ENCODE measurements at places on chromosomes 4 and X.
A peak's percentile ranks its signal among the peaks of the same experiment; 100 is the strongest.

DNA sequence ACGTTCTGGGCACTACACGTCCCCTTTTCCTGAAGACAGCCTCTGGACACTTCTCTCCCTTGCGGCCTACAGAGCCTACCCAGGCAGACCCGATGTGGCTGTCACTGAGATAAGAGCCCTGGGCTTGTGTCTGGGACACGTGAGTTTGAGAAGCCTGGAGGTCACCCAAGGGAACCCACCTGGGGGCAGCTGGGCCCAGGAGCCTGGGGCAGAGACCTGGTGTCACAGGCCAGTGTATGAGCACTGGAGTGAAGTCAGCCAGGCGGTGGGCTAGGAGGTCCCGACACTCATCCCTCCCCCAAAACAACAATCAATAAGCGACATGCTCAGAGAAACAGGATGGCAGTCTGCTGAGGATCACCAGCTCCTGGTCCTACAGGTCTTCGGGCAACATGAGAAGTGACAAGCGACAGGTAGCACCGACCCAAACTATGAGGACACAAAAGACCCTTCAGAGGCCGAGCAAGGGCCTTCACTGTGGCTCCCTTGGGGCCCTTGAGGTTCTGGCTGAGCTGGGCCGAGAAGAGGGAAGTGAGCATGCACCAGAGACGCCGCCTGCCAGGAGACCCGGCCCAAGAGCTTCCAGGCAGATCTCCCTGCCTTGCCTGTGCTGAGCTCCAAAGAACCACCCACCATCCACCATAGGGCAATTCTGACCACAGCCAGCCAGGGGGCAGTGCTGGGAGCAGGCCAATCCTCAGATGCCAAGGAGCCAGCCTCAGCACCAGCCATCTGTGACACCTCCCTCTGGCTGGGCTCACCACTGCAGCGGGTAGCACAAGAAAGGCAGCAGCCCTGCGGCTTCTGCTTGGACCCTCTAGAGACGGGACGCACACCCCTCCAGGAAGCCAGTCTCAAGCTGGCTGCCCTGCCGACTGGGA is 11.0 kb upstream of the DUSP9 start:
- DNase-seq, result no peak

GRCh38 chr4:51859476-51860031 is 16.6 kb downstream of the DCUN1D4 start:
- peak; percentile 6 for DNase-seq

DNA sequence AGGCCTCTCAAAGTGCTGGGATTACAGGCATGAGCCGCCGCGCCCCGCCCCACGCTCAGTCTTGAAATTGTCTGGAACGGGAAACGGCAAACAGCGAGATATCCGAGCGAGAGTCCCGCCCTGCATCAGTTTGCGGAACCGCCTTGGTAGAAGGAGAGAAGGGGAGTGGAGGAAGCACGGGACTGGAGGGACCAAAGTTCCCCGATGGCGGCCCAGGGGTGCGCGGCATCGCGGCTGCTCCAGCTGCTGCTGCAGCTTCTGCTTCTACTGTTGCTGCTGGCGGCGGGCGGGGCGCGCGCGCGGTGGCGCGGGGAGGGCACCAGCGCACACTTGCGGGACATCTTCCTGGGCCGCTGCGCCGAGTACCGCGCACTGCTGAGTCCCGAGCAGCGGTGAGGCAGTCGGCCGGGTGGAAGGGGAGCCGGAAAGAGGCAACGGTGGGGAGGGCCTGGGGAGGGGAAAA is at the start of gene BST1:
BST1 (plus strand) TSS at position 125 of the 463 bp plus-strand sequence; CDS start at position 205, 80 bp downstream.
- DNase-seq, result no peak

DNA sequence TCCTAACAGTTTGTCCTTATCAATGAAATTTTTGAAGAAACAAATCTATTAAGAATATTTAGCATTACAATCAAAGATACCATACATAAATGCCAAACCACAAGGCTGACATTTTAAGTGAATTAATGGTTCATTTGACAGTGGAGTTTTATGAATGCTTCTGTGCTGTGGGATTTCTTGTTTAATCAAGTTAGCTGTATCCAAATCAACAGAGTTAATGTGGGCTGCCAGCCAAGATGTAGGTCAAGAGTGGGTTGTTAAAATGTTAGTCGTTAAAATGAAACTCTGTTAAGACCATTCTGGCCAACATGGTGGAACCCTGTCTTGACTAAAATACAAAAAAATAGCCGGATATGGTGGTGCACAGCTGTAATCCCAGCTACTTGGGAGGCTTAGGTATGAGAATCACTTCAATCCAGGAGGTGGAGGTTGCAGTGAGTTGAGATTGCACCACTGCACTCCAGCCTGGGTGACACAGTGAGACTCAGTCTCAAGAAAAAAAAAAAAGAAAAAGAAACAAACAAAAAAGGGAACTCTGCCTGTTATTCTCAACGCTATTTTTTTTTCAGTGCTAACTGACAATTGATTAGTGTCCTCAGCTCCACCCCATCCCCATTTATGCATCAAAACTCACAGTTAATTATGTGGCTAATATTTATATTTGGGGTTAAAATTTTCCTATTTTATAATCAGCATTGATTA is 20.2 kb downstream of the GPAT3 start:
- DNase-seq, result no peak

DNA sequence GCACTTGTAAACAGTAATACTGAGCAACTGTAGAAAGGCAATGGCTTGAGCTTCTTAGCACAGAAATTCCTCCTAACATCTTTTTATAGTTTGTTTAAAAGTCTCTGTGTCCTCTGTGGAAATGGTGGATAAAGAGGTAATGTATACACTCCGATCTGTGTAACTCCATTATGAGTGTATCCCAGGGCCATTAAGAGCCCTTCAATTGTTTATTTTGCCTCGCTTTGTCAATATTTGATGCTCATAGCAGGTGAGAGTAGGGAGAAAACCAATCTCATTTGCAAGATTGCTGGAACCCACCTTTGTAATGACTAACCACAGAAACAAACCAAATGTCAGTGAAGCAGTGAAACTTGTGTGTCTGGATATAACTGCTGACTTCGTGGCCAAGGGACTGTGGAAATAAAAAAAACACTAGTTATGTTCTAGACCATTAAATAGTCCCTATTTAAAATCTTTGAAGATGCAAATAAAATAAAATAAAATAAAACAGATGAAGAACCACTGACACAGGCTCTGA is 598.2 kb upstream of the BOD1L1 start:
- DNase-seq, result no peak

- DNase-seq, result no peak
These were observed 323.3 kb downstream of the DHX15 start for GRCh38 chr4:24260923-24261564.

- no peak for DNase-seq
These were observed 6.8 kb upstream of the MND1 start for GRCh38 chr4:153337686-153338085.

GRCh38 chr4:139241086-139241783 is 38.8 kb downstream of the MGARP start:
- no peak for DNase-seq

GRCh38 chrX:135432453-135432852 is 10.7 kb downstream of the SMIM10L2A start:
- no peak for DNase-seq

DNA sequence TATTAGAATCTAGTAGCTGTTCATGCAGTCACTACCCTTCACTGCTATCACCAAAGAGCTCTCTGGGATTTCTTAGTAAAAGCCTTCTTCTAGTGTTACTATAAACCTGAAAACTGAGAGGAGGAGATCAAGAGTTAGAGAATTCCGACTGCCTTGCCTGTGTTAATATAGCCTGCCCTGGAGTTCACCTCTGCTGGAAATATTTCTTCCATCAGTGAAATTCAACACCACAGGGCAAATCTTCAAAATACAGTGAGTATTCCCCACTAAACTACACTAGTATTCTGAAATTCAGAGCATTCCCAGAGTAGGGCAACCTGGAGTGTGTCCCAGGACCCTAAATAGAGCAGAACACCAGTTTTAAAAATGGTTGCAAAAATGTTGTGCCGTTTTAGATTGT is 301.1 kb downstream of the ARHGAP24 start:
- DNase-seq, result no peak

- DNase-seq, result no peak
These were observed 19.9 kb downstream of the MAGEB17 start for GRCh38 chrX:16187024-16187760.

GRCh38 chr4:102352781-102353180 is 7.5 kb upstream of the SLC39A8 start:
- no peak for DNase-seq

- no peak for DNase-seq
These were observed 18.2 kb upstream of the DDIT4L start for GRCh38 chr4:100208459-100208858.

DNA sequence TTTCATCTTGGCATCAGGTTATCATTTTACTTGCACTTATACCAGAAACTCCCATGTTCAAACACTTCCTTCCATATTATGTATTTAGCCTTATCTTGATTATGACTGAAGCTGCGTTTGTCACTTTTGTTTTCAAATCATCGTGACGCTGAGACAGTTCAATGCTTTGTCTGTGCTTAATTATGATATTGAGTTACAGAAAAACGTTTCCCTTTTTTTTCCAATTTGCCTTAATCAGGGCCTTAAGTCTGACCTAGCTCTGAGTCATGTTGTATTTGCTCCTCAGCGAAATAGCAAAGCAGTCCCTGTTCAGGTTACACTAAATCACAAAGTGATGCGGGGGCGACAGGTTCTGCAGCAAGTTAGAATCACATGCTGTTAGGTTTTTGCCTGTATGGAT is 254.7 kb downstream of the AFF2 start:
- no peak for DNase-seq

DNA sequence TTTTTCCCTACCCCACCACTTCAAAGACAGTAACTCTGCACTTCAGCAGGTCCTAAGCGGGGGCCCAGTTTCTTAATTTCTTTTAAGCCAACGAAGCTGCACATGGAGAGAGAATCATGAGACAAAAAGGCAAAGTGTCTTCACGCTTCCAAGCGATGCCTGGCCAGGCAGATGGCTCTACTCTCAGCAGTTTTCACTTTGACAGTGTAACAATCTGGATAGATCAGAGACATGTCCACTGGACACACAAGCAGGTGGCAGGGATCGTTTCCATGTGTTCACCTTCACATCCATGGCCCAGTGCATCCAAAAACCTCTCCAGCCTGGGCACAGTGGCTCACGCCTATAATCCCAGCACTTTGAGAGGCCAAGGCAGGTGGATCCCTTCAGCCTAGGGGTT is 27.8 kb downstream of the PPP2R2C start:
- DNase-seq, result no peak

GRCh38 chr4:152536545-152537182 is 772 bp upstream of the FBXW7 start:
- DNase-seq, result no peak

GRCh38 chr4:6937754-6938153 is 28.1 kb downstream of the TBC1D14 start:
- DNase-seq, result no peak

DNA sequence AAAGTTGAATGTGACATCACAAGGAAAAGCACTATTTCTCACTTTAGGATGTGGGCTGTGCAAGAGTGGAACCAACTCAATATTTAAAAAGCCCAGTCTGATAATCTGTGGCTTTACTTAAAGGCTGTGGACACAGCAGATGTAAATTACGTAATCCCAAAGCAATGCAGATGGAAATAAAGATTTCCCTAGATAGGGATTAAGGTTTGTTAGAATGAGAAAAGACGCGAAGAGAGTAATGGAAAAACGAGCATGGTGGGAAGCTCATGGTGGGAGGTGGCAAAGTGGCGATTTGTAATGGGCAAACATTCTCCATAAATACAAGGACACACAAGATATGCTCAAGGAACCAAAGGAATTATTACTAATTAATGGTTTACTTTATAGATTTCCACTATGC is 985.5 kb downstream of the FSTL5 start:
- DNase-seq, result no peak

DNA sequence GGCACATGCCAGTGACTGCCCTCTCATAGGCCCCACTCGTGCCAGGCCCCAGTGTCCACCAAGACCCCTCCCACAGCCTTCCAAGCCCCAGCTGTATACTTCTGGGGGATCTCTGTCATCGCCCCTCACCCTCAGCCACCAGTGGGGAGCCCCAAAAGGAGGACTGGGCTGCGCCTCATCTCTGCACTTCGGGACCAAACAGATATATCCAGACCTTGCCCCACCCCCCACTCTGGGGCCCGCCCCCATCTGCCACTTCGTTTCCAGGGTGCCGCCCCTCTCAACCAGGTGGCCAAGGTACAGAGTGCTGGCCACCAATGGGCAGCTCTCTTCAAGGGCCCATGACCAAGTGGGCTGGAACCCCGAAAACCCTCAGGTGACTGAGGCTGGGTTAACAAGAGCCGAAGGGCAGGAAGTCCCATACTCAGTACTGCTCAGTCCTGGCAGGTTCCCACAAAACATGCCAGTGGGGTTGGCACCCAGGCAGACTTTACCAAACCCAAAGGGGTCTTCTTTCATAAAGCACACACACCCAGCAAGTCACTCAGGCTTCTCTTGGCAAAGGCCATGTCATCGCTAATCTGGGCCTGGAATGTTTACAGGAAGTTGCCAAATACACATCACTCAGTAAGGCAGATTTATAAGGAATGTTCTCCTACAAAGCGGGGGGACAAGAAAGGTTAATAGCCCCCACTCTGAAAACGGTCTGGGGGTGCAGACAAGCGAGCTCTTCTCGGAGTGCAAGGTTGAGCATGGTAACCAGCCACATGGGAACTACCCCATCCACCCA is 4.4 kb downstream of the ZFYVE28 start:
- DNase-seq, result no peak

DNA sequence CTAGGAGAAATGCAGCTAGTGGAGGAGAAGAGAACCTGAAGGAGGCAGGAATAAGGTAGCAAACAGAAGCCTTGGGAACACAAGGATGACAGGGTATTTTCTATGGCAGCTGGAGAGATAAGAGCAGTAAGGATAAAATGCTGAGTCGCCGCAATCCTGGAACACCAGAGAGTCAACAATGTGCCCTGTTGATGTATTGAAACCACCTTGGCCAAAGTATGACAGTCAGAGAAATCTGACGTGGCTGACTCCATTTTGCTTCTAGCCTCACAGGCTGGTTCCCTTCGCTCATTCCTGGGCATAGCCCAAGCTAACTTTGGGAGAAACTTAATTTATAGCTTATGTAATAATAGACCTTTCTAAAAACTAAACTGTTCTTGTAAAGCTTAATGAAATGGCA is 56.6 kb upstream of the C4orf54 start:
- DNase-seq, result no peak

GRCh38 chr4:92104506-92104905 is 199.3 kb upstream of the GRID2 start:
- no peak for DNase-seq

- DNase-seq, result no peak
These were observed 207.0 kb downstream of the NSUN7 start for GRCh38 chr4:40956721-40957255.

- DNase-seq, result no peak
These were observed 37.6 kb downstream of the GPR174 start for GRCh38 chrX:79182071-79182470.

GRCh38 chrX:97828471-97828870 is 944.8 kb downstream of the RPA4 start:
- DNase-seq, result no peak

DNA sequence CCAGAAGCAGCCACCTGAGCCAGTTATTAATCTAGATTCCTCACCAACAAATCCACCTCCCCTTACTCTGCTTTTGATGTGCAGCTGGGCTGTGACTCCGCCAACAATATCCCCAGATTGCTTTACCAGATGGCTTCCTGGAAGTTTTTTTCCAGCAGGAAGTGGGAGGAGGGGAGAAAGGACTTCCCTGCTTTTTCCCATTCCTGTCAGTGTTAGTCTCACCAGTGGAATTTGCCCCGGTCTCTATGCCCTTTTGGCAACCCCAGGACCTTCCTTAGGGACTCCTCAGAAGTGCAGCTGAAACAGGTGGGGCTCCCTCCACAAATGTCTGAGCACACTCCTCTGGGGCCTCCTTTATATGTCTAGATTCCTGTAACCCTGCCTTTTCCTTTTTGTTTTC is 465.2 kb upstream of the IGFBP7 start:
- no peak for DNase-seq
